ENCODE measurements at places on chromosomes 1 and 21.

DNA sequence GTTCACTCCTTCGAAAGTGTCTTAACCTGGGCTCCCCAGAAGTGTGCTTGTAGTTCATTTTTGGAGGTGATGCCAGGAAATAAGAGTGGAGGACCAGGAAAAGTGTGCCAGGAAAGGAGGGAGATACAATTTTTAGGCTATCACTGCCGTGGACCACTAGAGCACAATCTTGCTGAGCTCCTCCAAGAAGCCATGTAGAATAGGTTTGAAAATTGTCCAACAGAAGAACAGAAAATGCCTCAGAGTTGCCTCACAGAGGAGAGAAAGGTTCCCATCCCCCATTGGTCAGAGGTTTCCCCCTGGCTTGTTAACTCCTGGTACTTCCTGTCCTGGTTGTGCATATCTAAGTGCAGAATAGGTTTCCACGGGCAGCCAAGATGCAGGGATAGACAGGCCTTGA is 41.6 kb downstream of the CATSPERE start:
- no peak for DNase-seq

DNA sequence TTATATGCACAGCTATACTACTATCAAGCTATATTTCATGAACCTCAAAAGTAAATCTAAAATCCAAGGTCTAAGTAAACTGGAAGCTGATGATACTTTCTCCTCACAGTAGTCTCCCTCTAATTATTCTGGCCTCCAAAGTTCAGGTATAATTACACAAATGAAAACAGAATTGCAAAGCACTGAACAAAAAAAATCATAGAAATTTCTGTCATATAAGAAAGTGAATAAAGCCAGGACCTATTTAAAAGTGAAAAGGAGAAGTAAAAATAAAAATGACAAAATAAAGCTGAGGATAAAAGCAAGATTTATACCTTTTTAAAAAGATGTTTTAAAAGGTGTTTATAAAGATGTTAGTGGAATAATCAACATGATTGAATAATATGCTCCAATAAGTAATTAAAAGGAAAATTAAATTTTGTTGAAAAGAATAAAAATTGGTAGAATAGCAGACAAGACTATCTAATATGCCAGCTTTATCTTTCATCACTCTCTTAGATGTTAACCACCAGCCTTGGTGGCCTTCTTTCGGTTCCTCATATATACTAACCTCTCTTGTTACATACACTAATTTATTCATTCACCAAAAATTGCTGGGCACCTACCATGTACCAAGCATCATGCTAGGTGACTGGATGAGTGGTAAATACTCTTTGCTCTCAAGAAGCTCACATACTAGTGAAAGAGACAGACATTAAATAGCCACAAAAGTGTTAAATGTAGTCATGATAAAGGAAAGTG is 25.1 kb downstream of the SHCBP1L start:
- no peak for DNase-seq

DNA sequence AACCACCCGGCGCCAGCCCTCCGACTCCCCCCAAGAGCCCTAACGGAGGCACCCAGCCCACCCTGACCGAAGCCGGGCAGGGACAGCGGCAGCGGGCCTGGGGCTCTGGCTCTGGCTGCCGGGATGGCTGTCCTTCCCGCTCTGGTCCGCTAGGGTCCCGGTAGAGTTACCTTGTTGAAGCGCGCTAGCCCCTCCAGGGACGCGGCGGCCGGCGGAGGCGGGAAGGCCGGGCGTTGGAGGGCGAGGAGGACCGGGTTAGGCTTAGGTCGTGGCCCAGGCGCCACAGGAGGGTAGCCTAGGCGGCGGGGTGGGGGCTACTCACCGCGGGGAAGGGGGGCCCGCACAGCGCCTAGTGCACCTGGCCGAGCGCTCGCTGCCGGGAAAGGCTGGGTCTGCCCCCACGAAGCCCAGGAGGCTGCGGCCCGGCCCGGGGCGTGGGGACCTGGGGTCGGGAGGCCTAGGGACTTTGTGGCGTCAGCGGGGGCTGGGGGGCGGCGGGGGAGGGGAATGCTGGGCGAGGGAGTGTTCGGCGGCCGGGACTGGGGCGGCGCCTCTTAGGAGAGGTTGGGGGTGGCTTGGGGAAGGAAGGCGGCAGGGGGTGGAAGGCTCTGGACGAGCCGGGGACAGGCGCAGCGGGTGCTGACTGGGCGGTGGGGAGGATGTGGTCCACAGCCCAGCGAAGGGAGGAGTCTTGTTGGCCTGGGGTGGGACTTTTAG is at the start of gene TRIM17:
TSS of gene TRIM17 (minus strand) at position 645 of the 717 bp plus-strand sequence. CDS start 1,789 bp downstream, outside the sequence.
- DNase-seq = no peak

DNA sequence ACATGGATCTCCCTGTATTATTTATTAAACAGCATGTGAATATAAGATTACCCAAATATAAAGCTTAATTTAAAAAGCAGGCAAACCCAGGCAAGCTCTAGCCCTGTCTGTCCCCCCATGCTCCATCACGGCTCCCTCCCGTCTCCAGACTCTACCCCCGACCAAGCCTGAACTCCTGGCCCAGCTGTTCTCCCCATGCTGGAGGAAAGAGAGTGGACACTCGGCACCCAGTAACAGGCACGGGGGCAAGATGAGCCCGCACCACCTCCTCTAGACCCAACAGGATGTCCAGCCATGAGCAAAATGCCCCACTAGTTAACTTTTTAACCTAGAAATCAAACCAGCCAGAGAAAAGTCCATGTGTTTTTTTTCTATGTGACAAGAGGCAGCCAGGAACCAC is 19.3 kb downstream of the SLC19A1 start:
- no peak for DNase-seq

GRCh38 chr1:112704934-112705627 is 1.8 kb downstream of the RHOC start:
- DNase-seq = no peak

- DNase-seq = no peak
Observed at GRCh38 chr21:46393451-46393940, 65.2 kb upstream of the DIP2A start.

- DNase-seq = no peak
Observed at GRCh38 chr21:38660333-38661196, 145.2 kb upstream of the ETS2 start.

- DNase-seq = no peak
Observed at GRCh38 chr1:167071286-167071685, 18.9 kb downstream of the GPA33 start.

- no peak for DNase-seq
Observed at GRCh38 chr1:61973100-61973837, 221.4 kb upstream of the L1TD1 start.

DNA sequence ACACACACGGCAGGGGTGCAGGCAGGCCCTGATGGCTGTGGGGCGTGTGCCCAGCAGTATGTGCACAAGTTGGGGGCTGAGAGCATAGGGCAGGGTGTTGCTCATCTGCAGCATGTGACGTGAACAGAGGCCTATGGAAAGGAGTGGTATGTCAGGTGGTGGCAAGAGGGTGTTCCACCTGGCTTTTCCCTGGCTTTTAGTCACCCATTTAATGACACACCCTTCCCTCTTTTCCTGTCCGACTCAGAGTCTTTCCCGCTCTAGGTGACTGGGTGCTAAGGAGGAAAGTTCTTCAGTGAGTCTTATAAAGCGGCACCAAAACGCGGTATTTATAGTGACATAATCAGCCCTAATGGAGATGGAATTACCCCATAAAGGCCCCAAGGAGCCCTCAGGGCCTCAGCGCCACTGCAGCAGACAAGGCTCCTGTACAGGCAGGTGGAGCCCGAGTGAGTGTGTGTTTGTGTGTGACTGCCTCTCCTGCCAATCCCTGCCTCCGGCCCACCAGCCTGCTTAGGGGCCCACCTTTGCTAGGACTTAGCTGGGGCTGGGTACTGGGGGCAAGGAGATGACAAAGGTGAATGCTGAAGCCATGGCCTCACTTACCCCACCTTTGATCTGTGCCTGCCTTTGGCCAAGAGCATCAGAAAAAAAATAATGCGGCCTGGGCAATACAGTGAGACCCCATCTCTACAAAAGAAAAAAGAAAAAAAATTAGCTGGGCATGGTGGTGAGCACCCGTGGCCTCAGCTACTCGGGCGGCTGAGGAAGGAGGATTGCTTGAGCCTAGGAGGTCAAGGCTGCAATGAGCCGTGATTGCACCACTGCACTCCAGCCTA is 3.3 kb upstream of the EPHA2 start:
- no peak for DNase-seq
